ENCODE measurements at places on chromosomes 3 and 15. TPM values are rescaled to one million over a fixed set of nuclear protein-coding genes. Genes with fewer than 3 reads are reported as not detected.

The SLC15A2 gene
- total RNA-seq = 13.2 TPM

The CCDC54 gene
- not detected for total RNA-seq

The CD86 gene
- total RNA-seq = 5.7 TPM

The GP5 gene
- not detected for total RNA-seq

The ZBTB20 gene
- total RNA-seq = 123 TPM

The VWA5B2 gene
- total RNA-seq = 0.22 TPM

The SIDT1 gene
- total RNA-seq = 4.2 TPM

The NEK10 gene
- 2.1 TPM for total RNA-seq

The ITPR1 gene
- 71.2 TPM for total RNA-seq

The TMEM40 gene
- not detected for total RNA-seq

The LYZL4 gene
- not detected for total RNA-seq

The HGD gene
- not detected for total RNA-seq

The GOLGA6B gene
- 0.42 TPM for total RNA-seq

The SLC28A1 gene
- total RNA-seq = 0.22 TPM

The SNX33 gene
- 30.8 TPM for total RNA-seq

The SEMA3B gene
- total RNA-seq = 262 TPM

The CHAC1 gene
- total RNA-seq = 2.7 TPM

The FAM107A gene
- 197 TPM for total RNA-seq

The FOXB1 gene
- not detected for total RNA-seq

The CCDC9B gene
- 22.6 TPM for total RNA-seq

The FRMD4B gene
- 62.1 TPM for total RNA-seq

The SOX14 gene
- total RNA-seq = not detected

The EFCC1 gene
- 2.0 TPM for total RNA-seq

The CNTN4 gene
- total RNA-seq = 47.7 TPM

The CHMP2B gene
- total RNA-seq = 27.3 TPM

The CATSPER2 gene
- total RNA-seq = 7.6 TPM

The DNASE1L3 gene
- total RNA-seq = 1.5 TPM

The SKOR1 gene
- total RNA-seq = 0.98 TPM

The U2SURP gene
- 104 TPM for total RNA-seq
